ENCODE measurements at places on chromosomes 7 and 10.

GRCh38 chr7:66641526-66641871, 12.8 kb downstream of the KCTD7 start:
- no peak for DNase-seq

GRCh38 chr7:20447021-20447650, 116.4 kb downstream of the ITGB8 start:
- no peak for DNase-seq

DNA sequence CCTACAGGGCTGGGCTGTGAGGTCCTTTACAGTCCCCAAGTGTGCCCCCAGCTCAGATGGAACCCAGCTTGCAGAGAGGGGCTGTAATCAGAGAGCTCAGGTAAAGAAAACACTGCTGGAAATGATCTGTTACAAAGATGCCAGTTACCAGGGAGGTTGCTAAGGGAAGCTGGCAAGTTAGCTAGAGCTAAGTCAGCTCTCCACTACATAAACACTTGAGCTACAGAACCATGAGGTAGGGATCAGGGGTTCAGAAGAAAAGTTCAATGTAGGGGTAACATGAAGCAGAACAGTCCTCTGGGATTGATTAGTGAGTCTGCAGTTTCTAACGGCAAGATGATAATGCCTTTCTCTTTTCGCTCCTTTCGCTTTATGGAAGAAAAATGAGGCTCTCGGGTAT, 53.1 kb upstream of the TM9SF3 start:
- no peak for DNase-seq

DNA sequence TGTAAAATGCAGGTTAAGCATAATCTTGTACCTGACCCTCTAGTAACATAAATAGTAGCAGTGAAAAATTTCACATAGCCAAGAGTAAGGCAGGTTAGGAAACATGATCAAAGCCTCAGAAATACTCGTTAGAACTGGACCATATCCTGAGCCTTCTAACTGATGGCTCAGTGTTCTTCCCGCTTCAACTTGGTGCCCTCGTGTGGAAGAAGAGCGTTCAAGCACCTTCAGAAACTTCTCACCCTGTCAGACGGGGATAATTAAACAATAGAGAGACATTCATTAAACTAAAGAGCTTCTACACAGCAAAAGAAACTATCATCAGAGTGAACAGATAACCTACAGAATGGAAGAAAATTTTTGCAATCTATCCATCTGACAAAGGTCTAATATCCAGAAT, 124.5 kb downstream of the MYOF start:
- no peak for DNase-seq

GRCh38 chr7:103859709-103860108, 129.7 kb downstream of the RELN start:
- no peak for DNase-seq

GRCh38 chr7:112779667-112780066, 10.5 kb downstream of the TMEM168 start:
- DNase-seq = no peak

- DNase-seq = no peak
Observed at GRCh38 chr10:10951675-10952074, 66.0 kb upstream of the CELF2 start.

DNA sequence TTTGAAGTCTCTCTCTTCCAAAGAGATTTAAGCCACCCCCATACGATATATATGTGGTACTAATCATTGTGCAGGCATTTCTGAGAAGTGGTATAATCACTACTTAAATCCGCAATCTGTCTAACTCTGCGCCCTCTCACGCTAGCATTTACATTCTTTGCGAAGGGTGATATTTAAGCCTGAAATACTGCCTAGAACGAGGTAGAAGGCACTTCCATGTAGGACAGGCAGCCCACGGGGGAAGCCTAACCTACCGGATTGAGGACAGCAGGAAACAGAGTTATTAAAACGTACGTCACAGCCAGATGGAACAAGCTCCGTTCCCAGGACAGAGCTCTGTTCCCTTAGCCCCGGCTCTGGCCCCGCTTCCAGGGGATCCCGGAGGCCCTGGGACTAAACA, 59.3 kb upstream of the ECHDC3 start:
- DNase-seq = no peak

- no peak for DNase-seq
Observed at GRCh38 chr7:123749537-123749857, 694 bp upstream of the WASL start.

- DNase-seq = peak; percentile 38
Observed at GRCh38 chr7:100799037-100799896, 28.1 kb downstream of the EPHB4 start.

- DNase-seq = no peak
Observed at GRCh38 chr7:41787651-41788350, 84.9 kb upstream of the INHBA start.

GRCh38 chr10:77630507-77630848, 7.1 kb downstream of the KCNMA1 start:
- no peak for DNase-seq

DNA sequence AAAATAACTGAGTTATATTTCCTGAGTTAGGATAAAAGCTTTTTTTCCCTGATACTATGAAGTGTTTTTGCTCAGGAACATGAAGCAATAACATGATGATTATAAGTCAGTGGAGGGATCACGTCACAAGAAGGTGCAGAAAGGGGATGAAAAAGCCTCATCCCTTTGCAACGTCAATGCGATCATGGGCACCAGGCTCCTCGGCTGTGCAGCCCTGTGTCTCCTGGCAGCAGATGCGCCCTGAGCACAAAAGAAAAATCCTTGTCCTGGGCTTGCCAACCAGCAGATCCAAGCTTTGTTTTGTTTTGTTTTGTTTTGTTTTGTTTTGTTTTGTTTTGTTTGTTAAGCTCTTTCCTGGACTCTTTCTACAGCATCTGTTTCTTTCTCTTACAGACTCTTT, 103.5 kb upstream of the PRSS1 start:
- DNase-seq = no peak

- no peak for DNase-seq
Observed at GRCh38 chr7:28201131-28201530, 20.5 kb upstream of the JAZF1 start.

DNA sequence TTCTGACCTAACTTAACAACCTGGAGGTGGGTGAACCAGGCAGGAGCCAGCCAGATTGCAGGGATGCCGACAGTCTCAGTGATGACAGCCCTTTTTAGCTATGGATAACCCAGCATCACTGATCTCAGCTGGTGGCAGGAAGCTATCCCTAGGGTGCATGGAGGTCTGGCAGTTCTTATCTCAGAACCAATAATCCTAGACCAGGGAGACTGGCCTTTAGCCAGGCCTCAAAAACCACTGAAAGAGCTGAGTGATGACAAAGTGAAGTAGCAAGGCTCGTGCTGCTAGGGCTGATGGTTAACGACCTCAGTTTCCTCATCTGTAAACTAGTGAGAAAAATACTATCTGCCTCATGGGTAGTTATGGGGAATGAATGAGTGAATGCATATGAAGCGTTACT, 112.5 kb downstream of the RALA start:
- DNase-seq = no peak

GRCh38 chr7:38512704-38513103, 118.5 kb downstream of the AMPH start:
- DNase-seq = no peak

DNA sequence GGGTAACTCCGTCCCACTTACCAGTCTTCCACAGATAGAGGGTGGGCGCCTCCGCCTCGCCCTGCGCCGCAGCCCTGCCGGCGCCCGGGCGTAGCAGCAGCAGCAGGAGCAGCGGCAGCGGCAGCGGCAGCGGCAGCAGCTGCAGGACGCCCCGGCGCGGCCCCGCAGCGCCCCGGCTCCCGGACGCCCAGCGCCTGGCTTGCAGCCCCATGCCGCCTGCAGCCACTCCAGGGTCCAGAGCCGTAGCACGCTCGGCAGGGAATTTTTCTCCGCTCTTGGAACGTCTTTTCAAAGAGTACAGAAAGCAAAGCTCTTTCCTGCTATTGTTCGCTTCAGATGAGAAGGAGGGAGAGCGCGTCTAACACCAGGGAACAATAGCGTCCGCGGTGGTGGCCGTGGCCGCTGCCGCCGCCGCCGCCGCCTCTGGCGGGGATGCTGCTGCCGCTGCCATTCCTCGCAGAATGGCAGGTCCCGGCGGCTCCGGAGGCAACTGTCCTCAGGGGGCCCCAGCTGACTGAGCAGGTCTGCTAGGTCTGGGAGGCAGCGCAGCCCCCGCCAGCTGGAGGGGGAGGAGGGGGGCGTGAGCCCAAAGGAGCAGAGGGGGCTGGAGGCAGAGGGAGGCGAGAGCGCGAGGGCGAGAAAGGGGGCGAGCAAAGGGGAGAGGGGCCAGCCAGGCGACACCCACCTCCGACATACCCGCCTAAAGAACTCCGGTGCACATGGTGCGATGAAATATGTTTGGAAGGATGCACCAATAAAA, at the start of gene THSD7A:
TSS of gene THSD7A (minus strand) at position 463 of the 760 bp plus-strand sequence. CDS start at position 211, 252 bp downstream.
- no peak for DNase-seq

GRCh38 chr10:46070749-46071148, 24.7 kb upstream of the MSMB start:
- DNase-seq = no peak

GRCh38 chr10:36469585-36469984, 655.8 kb upstream of the ANKRD30A start:
- DNase-seq = no peak

DNA sequence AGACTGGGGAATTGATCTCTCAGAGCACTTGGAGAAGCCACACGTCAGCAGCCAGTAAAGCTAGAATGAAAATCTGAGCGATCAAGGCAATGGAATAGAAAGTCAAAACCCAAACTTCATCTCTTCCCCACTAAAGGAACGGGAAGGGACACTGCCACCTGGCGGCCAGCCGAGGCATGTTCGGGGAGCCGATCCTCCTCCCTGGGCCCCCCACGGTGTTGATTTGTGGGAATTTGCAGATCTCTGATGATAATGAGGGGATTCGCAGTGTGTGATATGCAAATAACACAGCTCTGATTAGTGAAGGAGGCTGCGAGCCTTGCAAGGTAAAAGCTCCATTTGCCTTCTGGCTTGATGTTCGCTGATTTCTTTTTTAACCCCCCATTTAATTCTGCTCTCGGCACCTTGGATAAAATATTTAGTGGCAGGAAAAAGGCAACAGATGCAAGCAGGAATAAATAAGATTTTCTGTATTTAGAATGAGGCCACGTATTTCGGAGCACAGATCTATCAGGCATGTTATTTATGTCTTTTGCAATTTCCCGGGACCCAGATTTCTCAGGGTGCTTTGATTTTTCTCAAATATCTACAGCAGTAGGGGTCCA, 258.6 kb downstream of the PAXIP1 start:
- no peak for DNase-seq

GRCh38 chr10:73899423-73899822, 11.5 kb upstream of the PLAU start:
- no peak for DNase-seq

DNA sequence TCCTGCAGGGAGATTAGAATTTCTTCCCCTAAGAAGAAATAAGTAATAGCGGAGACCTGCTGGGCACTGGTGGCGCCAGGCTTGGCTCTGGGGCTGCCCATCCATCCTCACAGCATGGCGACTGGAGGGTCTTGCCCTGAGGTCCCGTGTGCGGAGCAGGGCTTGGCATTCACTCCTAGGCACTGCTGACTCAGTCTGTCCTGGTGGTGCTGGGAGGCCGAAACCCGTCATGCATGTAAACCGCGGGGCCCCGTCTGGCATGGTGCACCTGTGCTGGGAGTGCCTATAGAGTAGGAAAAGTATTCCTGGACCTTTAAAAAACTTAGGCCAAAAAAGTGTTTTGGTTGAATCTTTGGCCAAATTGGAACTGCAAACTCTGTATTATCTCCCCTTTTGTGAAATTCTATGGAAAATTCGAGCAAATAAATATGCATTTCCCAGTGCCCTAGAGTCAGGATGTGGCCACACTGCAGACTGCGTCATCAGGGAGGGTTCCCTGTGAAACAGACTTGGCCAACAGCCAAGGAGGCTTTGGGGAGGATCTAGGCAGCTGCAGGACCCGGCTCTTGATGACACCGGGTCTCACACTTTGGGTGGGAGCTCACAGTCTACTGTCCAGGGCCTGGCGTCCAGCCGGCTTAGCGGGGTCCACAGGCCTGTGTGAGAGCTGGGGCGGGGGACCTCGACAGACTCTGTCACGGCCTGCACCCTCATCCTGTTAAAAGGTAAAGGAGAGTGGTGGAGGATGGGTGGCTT, 122.3 kb downstream of the VIPR2 start:
- no peak for DNase-seq

GRCh38 chr7:2445898-2446555, 30.2 kb downstream of the GRIFIN start:
- DNase-seq = no peak

DNA sequence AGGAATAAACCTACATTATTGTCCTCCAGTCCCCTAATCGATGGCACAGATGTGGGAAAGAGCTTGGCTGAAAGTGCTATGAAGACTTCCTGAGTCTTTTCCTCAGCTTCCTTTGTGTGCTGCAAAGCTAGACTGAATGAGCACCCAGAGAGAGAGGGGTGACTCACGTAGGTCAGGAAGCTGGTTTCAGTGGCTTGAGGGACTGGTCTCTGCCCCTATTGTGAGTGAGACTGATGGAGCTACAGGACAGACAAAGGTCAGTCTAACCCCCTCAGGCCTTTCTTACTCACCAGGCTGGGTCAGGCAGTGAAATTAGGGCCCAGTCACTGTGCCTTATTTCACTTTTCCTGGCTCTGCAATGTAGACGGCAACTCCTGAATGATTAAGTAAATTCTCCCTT, 171.1 kb upstream of the GRB10 start:
- no peak for DNase-seq

DNA sequence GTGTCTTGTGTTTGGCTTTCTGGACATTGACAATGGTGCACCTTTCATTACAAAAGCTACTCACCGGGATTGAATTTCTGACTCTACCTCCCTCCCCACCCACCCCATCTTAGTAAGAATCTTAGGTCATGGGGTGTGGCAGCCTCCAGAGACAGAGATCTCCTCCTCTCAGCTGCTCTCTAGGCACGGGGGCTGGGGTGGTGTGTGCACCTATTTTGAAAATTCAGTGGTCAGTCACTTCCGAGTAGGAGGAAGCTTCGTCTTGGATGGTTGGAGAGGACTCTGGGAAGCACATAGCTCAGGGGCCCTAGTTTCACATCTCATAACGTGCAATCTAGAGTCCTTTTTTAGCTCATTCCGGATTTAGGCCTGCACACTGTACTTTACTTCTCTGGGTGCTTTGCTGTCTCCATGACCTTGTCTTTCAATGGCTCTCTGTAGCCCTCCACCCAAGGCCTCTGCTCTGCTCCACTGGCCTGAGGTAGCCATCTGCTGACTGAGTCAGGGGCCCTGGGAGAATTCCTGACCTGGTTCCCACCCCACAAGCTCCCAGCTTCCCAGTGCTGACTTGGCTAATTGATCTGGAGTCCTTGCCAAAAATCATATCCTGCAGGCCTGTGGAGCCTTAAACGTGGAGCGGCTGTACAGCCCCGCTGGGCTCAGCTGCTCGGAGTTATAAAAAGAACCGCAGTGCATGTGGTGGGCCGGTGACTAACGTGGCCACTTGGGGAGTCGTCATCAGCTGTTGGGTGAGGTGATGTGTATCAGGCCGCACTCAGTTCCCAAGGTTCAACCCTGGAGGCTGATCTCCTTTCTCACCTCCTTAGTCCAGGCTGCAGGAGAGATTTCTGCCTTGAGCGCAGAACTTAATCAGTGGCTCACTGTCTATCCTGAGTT, 19.3 kb upstream of the ADAMTS14 start:
- DNase-seq = no peak

Measured in activated gamma-delta T cell treated with Interleukin-2 at 50 U/mL for 16 hours (primary cell).